ENCODE measurements at places on chromosomes 1 and 21.

- no peak for DNase-seq
Measured at GRCh38 chr21:31248598-31248997, 95.5 kb downstream of the TIAM1 start.

- no peak for DNase-seq
Measured at GRCh38 chr1:23763041-23763577, 15.1 kb upstream of the PITHD1 start.

GRCh38 chr1:61101536-61101935 is 19.2 kb downstream of the NFIA start:
- DNase-seq = peak; percentile 70

GRCh38 chr1:1275836-1276235 is 2.2 kb upstream of the UBE2J2 start:
- DNase-seq = no peak

- no peak for DNase-seq
Measured at GRCh38 chr1:243375596-243375995, 119.8 kb downstream of the SDCCAG8 start.
